Ascending aorta (tissue), 2 donors: ENCODE measurements at places on chromosomes 5 and 9. TPM values are rescaled to one million over a fixed set of nuclear protein-coding genes. Genes with fewer than 3 reads are reported as not detected.

GRCh38 chr9:129141066-129142041 lies 30.1 kb downstream of the PTPA start:
- peak; percentile 93 for DNase-seq

DNA sequence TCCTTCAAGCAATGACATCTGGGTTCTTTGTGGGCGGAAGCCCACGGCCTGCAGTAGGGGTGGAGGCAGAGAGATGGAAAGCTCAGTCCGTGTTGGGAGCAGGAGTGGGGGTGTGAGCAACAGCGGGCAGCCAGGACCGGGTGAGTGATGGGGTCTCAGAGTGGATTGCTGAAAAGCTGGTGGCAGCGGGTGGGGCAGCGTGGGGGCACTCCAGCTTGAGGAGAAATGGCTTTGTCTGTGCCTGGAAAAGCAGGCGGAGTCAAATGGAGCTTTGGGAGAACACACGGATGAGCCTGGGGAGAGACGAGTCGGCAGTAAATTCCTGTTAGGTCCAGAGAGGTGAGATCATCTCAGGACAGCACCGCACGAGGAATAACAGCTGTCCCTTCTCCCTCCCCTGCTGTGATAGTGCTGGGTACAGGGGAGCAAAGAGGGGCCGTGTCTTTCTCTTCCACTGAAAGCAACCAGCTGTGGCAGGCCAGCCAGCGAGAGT lies 42.1 kb downstream of the CACNA1B start:
- DNase-seq, result no peak

The PDE8B gene
- total RNA-seq, result 28.1 TPM

GRCh38 chr5:101212942-101213514 lies 309.9 kb upstream of the ST8SIA4 start:
- DNase-seq, result no peak

The NUDT2 gene
- total RNA-seq, result not detected

The PDCD1LG2 gene
- total RNA-seq, result 1.1 TPM

- DNase-seq, result no peak
Observed at GRCh38 chr9:89410641-89411350, 87.1 kb downstream of the SEMA4D start.

DNA sequence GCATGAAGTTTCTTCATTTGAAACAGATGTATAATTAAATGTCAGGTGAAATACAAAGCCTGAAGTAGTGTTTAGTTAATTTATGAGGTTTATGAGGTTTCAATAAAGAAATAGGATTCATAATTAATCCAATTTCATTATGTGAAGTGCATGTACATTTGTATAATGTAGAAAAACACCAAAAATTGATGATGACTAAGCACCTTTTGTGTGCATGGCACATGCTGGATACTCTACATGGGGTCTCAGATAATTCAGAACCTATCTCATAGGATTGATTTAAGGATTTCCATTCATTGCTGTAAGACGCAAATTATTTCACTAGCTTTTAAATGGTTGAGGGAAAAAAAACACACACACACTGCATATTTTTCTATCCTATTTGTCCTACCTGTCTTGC lies 143.9 kb downstream of the ESM1 start:
- DNase-seq, result no peak

DNA sequence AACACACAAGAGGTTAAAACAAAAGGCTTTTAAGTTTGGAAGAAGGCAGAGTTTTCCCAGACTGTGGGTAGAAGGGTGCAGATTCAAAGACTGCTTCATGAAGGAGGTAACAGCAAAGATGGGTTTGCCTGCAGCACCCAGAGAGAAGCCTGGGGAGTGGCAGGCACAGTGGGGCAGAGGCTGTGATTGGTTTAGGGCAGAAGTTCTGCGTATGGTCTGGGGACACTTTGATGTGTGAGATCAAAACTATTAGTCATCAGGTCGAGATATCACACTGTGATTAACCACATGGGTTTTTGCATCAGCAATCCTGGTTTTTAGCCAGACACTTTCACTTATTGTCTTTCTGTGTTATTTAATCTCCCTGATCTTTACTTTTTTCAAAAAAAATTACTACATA lies 188.8 kb upstream of the GLRA1 start:
- DNase-seq, result no peak

GRCh38 chr5:34898258-34898895 lies 16.9 kb downstream of the RAD1 start:
- DNase-seq, result no peak

The TMEM167A gene
- total RNA-seq, result 38.3 TPM

DNA sequence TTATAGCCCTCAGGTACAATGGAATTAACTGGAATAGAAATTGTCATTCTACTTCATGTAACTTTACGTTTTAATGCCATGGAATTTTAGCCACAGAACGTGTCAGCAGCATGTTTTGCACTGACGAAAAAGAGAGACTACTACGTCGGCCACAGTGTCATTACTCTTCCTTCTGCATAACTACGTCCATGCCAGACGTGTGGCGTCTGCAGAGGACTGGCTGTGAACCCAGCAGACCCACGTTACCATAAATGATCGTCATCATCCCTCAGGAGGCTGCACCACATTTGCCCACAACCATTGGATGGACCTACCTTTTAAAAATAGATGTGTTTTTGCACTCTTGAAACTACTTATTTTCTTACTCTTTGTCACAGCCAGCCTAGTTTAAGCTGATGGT lies 63.8 kb upstream of the ATG10 start:
- no peak for DNase-seq

DNA sequence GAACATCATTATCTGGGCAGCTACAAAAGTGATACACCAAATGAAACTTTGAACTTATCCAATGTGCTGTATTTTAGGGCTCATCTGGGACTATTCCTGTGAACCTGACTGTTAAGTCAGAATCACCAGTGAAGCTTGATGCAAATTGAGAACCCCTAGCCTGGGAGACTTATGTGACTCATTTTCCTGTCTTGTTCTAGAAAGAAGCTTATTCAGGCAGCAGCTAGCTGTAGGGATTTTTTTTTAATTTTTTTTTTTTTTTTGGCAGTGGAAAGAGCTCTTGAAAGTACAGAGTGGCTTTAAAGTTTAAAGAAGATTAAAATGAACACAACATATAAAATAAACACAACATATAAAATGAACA lies 81.1 kb upstream of the TNFAIP8 start:
- DNase-seq, result no peak

The TSSK1B gene
- not detected for total RNA-seq

DNA sequence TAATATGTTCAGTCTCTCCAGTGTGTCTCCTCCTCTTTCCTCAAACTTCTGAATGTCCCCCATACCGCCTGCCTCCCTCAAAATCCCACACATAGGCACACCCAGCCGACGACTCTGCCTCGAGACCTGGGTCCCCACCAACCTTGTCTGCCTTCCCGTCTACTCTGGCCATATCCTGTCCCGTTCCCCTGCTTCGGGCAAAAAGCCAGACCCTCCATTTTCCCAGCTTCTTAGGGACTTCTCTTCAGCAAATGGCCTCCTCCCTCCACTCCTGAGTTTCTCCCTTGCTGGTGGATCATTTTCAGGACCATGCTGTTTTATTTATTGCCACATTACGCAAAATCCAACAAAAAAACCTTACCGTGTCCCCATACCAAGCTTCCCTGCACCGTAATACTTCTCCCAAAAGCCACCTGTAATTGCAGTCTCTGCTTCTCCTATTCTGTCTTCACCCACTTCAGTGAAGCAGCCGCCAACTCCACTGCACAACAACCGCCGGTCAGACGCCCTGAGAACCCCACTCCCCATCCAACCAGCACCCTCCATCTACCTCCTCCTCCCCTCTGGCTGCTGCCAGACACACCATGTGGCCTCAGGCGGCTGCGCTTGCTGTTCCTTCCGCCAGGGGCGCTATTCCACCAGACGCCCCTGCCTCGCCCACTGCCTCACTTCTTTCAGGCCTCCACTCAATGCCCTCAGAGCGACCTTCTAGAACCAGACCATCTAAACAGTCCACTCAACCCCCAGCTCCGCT lies 117.0 kb downstream of the TRPM6 start:
- DNase-seq, result no peak

DNA sequence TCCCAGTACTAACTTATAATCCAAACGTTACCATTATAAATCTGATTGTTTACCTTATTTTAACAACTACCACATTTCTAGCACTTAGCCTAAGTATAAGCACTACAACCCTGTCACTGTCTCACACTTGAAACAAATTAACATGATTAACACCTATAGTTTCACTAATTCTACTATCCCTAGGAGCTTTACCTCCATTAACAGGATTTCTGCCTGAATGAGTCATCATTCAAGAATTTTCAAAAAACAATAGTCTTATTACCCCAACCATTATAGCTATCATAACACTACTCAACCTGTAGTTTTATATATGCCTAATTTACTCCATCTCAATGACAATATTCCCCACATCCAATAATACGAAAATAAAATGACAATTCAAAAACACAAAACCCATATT lies 89.6 kb downstream of the INSL6 start:
- no peak for DNase-seq

The CDH9 gene
- not detected for total RNA-seq

GRCh38 chr5:143187495-143187894 lies 216.0 kb downstream of the NR3C1 start:
- no peak for DNase-seq

The IRX1 gene
- total RNA-seq, result 10.3 TPM

DNA sequence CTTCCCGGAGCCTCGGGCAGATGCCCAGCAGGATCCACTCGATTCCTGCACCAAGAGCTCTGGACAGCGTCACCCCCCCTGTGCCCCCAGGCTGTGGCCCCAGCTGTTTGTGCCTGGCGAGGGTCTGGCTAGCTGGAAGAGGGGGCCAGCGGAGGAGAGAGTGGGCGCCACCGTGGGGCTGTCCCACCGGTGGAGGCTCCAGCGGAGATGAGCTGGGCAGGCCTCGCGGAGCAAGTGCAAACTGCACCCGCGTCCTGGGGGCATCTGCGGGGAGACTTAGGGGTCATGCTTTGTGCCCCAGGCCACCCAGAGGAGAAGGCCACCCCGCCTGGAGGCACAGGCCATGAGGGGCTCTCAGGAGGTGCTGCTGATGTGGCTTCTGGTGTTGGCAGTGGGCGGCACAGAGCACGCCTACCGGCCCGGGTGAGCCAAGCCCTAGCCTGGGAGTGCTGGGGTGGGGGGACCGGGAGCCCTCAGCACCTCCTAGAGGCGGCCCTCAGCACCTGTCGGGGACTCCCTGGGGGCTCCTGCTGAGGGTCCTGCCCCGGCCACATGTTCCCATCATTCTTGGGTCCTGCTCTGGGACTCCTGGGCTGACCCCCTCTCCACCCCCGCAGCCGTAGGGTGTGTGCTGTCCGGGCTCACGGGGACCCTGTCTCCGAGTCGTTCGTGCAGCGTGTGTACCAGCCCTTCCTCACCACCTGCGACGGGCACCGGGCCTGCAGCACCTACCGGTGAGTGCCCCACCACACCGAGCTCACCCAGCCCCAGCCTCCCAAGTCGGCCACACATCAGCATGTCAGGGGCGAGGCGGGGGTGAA lies 5.4 kb downstream of the EGFL7 start:
- no peak for DNase-seq

The HTR4 gene
- total RNA-seq, result 0.21 TPM

GRCh38 chr5:147051193-147051592 lies 172.6 kb upstream of the PPP2R2B start:
- DNase-seq, result no peak

DNA sequence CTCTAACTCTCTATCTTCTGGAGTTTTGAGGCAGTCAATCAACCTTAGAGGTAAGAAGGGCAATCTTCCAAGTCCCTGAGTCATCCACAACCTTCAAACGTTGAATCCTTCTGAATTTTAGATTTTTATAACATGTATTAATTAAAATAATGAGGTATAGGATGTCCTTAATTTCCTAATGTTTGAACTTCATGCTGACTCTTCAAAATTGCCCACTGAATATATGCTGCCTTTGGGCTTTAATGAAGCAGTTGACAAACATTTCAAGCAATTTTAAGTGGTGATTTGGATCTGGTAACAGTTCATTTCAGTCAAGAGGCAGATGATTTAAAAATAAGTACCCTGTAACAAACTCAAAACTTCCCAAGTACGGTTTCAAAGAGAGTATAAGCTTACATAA lies 26.0 kb downstream of the ERP44 start:
- DNase-seq, result no peak

DNA sequence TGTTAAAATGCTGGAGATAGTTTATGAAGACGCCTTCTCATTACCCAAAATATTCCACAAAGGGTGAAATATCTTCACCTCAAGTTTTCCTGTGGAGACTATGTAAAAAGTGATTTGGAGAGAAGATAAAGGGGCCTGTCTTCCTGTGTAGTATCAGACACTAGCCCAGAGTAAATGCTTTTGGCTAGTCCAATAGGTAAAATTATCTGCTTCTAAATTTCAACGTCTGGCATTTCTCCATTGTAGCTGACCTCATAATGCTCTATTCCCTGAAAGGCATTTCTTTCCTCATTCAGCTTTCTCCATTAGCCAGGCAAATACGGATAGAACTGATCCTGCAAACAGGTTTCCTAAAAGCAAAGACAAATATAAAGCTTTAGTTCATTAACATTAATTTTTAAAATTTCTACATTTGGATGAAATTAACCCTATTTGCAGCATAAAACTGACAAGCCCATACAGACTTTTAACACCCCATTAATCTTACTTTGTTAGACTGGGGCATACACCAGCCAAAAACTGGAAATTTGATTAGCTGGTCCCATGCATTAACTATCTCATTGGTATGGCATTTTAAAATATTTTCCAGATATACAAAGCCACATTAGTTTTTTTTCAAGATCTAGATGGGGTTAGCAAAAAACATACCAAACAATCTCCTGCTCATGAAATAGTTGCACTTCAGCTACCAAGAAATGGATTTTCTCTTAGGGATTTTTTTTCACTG lies 548.8 kb downstream of the EFNA5 start:
- no peak for DNase-seq

DNA sequence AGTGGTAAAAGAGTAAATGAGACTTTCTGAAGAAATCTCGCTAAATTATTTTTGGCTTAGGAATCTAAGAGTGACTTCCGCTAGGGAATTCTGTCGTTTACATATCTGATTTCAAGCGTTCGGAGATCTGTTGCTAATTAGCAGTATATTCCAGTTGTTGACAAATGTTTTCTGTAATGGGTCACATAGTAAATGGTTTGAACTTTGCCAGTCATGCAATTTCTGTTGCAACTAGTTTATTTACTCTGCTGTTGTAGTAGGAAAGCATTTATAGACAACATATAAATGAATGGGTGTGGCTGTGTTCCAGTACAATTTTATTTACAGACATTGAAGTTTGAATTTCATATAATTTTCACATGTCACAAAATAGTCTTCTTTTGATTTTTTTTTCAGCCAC lies 57.4 kb upstream of the JAK2 start:
- no peak for DNase-seq

DNA sequence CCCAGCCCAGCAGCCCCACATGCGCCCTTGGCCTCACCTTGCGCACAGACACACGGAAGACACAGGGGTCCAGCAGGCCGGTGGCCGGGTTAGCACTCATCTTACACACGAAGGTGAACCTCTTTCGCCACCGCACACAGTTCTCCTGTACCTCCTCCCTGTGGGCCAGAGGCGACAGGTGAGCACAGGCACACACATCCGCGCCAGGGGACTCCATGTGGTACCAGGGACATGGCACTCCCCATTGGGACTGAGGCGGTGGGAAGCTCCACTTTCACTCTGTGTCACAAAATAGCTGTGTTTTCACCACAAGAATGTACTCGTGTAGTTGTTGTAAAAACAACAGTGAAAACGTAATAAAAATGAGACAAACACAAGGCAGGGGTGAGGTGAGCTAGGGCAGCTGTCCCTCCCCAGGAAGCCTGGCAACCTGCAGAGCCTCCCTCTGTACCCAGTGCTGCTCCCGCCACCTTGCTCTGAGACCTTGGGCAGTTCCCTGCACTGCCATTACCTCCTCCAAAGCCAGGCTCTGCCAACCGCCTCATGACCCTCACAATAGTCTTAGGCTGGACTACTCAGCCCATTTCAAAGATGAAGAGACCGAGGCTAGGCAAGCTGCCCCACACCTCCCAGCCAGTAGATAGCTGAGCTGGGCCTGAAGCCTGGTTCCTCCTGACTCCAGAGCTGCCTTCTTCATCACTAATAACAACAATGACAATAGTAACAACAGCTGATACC lies 16.3 kb upstream of the DPM2 start:
- DNase-seq, result no peak
